Skin of body (tissue), 3 donors: ENCODE measurements at places on chromosomes 1 and 21. TPM values are rescaled to one million over a fixed set of nuclear protein-coding genes. Genes with fewer than 3 reads are reported as not detected.

GRCh38 chr1:229068270-229068987 lies 202.5 kb upstream of the RAB4A start:
- peak; percentile 12 for DNase-seq

GRCh38 chr1:5297886-5298239 lies 643.5 kb downstream of the AJAP1 start:
- DNase-seq = no peak

DNA sequence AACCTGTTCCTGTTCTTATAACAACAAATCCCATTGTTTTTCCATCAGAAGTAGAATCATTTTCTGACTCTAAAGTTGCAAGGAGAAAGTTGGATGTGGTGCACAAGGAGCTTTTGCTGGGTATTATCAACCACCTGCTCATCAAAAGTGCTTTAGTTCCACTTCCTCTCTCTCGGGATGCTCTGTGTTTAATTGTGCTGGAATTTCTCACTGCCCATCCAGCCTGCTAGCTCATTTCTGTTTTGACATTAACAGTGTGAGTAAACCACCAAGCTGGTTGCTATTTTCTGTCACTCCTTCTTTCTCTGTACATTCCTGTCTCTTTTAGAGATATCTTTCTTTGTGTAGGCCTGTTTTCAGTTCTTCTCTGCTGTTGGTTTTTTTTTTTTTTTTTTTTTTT lies 6.0 kb downstream of the KDM4A start:
- no peak for DNase-seq

The PSMB4 gene
- total RNA-seq = 176 TPM

The CD247 gene
- total RNA-seq = 1.2 TPM
